Stimulated activated CD4-positive, alpha-beta T cell treated with anti-CD3 and anti-CD28 coated beads, Interleukin-1b, Interleukin-23, amount 100 ng/mL, for 4 hours (primary cell): ENCODE measurements at places on chromosomes 6 and 20.

GRCh38 chr6:31794294-31794865, 1.2 kb downstream of the VARS1 start:
- no peak for DNase-seq

DNA sequence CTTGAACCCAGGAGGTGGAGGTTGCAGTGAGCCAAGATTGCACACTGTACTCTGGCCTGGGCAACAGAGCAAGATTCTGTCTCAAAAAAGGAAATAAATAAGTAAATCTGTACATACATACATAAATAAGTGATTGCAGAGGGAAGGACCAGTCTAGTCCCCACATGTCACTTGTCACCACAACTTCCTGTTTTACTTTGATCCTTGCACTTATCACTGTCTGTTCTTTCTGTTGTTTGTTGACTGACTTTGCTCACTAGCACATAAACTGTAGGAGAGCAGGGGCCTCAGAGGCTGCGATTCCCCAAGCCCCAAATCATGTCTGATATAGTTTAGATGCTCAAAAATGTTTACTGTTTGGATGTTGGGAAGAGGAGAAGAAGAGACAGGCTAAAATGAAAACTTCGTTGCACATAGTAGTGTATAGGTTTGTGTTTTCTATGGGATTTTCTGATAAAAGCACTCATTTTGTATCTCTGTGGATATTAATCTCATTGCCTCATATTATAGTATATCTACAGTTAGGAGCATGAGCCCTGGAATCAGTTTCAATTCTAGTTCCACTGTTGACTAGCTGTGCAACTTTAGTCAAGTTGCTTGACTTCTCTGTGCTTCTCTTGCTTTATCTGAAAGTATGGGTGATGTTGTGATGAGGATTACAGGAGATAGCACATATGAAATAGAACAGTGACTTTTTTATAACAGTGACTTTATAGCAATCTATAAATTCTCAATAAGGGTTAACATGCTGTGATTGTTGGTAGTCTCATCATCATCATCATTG, 165.0 kb downstream of the TBC1D7 start:
- DNase-seq = no peak

GRCh38 chr6:79672631-79673111, 41.5 kb downstream of the SH3BGRL2 start:
- no peak for DNase-seq

DNA sequence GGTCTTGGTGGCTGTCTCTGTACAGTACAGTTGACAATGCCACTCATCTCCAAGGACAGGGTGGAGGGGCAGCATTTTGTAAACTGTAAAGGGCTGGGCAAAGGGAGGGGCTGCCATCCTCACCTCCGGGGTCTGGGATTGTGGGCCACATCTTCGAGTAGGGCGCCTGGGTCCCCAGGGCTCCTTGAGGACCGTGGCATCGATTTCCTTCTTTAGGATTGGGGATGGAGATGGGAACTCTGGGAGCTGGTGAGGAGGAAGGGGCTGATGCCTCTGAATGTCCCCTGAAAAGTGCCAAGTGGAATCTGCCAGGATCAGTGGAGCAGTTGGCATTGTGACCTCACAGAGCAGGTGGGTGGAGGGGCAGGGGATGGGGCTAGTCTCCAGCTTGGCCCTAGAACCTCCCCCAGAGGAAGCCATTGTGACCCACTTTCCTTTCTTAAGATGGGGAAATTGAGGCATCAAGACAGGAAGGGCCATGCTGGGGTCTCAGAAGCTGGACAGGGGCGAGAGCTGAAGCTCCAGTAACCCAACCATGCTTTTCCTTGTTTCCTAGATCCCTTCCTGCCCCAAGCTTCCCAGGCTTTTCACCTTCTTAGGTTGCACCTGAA, at the start of gene SUN5:
SUN5 (minus strand) TSS at position 293 of the 611 bp plus-strand sequence; CDS start at position 200, 93 bp downstream.
- DNase-seq = no peak

GRCh38 chr6:129105035-129105434, 222.1 kb downstream of the LAMA2 start:
- no peak for DNase-seq

DNA sequence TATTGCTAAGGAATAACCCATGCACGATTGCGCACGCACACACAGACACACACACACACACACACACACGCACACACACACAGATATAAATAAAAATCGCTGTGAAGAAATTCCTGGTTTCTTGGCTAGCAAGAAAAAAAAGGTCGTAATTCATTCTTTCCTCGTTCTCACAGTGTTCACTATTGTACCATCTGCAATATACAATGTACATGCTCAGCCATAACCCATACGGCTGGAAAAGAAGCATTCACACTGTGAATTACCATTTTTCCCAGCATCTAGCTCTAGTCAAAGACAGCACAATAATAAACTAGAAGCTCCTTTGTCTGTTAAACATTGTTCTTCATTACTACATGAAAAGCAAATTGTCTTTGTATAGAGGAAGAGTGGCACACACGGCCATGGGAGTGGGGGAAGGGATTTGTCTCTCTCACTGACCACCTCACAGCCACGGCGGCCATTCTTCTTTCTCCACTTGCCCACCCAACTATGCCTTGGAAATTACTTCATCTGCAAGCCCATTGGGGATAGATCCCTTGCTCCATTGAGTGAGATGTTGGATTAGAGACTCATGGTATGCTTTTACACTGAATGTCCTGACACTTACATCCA, 115.3 kb upstream of the ID4 start:
- no peak for DNase-seq

- no peak for DNase-seq
These were observed 6.3 kb downstream of the EBF4 start for GRCh38 chr20:2698912-2699311.

DNA sequence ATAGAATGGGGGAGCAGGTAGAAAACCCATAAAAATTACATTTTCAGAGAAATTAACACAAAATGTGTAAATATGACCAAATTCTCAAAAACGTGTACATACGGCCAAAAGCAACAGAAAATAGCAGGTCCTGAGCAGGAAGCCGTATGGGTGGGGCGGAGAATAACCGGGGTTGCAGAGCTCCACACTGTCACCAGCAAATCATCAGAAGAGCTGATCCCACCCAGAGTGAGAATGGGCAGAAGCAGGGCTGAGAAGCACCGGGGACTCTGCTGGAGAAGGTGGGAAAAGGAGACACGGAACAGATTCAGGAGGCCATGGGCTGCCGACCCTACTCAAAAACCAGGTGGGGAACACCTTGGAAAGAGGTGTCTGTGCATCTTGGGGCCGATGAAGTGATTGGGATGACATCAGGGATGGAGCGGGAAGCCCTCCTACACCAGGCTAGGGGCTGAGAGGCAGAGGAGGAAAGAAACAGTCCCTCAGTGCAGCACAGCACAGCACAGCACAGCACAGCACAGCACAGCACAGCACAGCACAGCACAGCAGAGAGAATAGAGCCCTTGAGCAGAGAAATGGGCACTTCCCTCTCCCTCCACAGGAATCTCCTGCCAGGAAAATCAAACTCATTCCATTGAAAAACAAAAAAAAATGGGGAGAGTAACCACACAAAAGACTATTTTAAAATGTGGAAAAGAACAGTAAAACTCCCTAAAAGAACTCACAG, 22.3 kb downstream of the STX7 start:
- DNase-seq = no peak

GRCh38 chr6:122660296-122660695, 50.1 kb downstream of the PKIB start:
- DNase-seq = no peak

- no peak for DNase-seq
These were observed 488.9 kb upstream of the JARID2 start for GRCh38 chr6:14757014-14757413.

- no peak for DNase-seq
These were observed 29.9 kb upstream of the FKBP1A start for GRCh38 chr20:1422753-1423152.
